ENCODE measurements at places on chromosomes 11 and 22.

- no peak for DNase-seq
Measured at GRCh38 chr11:4194889-4195288, 100.3 kb downstream of the RRM1 start.

DNA sequence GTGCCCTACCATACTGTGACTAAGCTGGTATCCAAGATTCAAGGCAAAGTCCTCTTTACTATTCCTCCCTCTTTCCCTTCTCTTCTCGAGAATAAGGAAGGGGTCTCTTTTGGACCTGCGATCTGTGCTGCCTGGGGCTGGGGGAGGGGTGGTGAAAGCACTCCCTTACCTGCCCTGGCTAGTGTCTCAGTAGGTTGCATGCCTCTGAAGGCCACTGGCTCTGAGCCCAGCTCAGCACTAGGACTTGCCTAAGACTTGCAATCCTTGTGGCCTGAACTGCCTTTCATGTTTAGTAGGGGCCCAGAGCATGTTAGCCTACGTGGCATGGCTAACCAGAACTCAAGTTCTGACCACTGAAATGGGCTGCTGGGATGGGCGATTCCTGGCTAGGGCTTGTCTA lies 13.0 kb upstream of the REXO2 start:
- no peak for DNase-seq

GRCh38 chr11:102238391-102238821 lies 78.9 kb upstream of the BIRC3 start:
- no peak for DNase-seq

DNA sequence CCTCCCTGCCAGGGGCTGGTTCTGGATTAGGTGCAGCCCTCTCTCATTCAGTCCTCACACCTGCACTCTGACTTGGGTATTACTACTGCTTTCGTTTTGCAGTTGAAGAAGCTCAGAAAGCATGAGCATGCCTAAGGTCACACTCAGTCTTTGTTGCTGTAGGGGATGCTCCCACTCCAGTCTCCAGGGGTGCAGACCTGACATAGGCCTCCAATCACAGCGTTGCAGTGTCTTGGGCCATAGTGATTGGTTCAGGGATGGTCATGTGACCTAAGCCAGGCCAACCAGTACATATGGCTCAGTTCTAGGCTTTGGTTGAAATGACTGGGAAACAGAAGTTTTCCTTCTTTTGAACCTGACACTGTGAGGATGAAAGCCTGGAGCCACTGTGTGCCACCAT lies 61.7 kb downstream of the FBXO7 start:
- DNase-seq = no peak

- DNase-seq = no peak
Measured at GRCh38 chr11:90635151-90635550, 412.3 kb upstream of the CHORDC1 start.

DNA sequence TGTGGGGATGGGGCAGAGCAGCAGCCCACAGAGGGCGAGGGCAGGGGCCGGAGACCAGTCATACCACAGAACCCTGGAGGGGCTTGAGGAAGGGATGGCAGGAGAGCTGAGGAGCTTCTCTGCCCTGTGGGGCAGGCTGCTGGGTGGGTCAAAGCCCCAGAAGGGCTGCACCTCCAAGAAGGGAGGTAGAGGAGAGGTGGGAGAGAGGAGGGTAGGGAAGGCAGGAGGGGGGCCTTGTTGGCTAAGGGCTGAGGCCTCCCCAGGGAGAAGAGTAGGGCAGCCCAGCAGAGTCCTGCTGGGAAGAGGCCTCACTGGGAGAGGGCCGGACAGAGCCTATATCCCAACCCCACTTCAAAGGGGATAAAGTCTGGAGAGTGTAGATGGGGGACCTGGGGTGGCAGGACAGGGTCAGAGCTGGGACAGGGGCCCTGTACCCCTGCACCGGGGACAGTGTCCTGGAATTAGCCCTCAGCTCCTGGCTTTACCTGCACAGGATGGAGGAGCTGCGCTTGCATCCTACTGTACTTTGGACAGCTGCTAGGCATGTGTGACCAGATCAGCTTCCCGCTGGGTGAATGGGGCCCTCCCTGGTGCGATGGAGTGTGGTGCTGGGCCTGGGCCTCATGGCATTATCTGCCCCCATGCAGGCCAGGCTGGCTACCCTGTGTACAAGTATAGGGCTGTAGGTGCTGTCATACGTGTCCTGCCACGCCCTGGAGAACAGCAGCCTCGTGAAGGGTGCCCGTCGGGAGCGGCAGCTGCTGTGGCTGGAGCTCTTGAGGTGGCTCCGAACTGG lies 7.3 kb downstream of the DGCR6L start:
- DNase-seq = no peak

GRCh38 chr22:36136988-36137387 lies 23.6 kb downstream of the APOL3 start:
- DNase-seq = no peak

DNA sequence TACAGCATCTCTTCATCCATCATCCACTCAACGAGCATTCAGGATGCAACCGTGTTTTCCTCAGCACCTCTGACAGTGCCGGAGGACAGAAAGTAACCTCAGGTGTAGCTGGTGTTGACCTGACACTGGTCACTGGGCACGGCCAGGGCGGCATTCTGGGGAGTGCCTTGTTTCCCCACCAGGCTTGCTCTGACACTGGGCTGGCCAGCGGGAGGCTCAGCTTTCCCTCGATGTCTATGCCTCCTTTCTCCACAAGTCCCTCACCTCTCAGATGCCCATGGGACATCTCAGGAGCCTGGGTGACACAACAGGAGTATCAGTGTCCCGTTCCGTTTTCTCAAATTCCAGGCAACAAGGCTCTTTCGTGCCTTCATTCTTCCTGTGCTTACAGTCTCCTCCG lies 28.9 kb downstream of the CD6 start:
- DNase-seq = no peak

- no peak for DNase-seq
Measured at GRCh38 chr11:31712851-31713250, 98.3 kb downstream of the PAX6 start.

DNA sequence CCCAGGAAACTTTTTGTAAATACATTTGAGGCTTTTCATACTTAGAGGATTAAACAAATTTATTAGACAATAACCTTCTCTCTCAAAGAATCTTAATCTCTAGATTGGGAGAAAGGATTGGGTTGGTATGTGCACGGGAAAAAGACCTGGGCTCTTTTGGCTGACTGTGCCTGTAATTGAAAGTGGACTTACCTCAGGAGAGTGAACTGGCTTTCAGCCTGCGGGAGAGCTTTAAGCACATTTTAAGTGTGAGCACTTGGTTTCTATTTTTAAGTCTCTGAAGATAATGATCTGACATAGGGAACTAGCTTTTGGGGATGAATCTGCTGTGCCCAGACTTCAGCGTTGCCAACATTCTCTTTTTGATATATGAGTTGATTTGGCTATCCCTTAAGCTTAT lies 35.8 kb downstream of the UVRAG start:
- DNase-seq = no peak

DNA sequence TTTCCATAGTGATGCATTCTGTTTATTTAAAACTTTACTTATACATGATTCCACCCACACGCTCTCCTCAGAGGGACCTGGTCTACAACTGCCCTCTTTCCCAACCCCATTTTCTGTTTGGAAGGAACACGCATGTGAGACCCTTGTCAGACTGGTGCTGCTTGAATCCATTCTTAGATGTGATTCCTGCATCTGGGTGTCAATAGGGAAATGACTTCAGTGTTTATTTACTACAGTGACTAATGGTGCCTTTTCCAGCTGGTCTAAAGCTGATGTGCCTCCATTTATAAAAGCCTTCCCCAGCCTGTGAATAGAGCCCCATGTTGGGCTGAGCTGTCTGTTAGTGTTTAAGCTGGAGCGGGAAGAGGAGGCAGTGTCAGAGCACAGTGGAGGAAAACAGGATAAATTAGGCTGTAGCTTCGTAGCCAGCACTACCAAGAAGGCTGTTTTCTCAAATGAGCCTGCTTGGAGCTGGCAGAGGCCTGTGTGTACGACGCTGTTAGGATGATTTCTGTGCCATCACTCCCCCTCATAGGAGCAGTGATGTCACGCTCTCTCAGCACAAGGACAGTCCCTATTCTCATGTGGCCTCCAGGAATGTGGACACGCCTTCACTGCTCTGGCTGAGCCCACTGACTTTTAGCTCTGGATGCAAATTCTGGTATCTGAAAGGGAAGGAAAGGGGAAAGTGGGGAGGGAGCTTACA lies 18.9 kb upstream of the C11orf96 start:
- DNase-seq = no peak

Measured in NCI-H2107 (cell line).